ENCODE measurements at places on chromosomes 1 and 21.
A peak's percentile ranks its signal among the peaks of the same experiment; 100 is the strongest.

- no peak for DNase-seq
These were observed 16.0 kb downstream of the MIIP start for GRCh38 chr1:12035312-12035711.

- no peak for DNase-seq
These were observed 7.7 kb downstream of the LPGAT1 start for GRCh38 chr1:211822677-211823407.

DNA sequence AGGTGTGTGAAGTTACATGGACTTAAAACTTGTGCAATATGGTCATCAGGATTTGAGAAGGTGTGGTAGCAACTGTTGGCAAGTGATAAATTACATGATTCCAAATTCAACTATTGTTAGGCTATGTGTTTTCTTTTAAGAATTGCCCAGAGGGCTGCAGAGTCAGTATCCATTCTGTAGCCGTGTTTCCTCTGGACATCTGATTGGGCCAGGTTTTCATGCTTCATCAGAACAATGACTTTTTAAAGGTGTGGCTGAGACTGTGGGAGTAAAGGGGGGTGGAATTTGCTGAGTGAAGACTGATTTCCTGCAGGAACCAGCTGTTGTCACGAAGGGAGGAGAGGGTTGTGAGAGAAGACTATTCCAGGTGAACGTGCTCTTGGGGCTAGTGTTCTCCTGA is 1.7 kb upstream of the HRNR start:
- DNase-seq, result no peak

DNA sequence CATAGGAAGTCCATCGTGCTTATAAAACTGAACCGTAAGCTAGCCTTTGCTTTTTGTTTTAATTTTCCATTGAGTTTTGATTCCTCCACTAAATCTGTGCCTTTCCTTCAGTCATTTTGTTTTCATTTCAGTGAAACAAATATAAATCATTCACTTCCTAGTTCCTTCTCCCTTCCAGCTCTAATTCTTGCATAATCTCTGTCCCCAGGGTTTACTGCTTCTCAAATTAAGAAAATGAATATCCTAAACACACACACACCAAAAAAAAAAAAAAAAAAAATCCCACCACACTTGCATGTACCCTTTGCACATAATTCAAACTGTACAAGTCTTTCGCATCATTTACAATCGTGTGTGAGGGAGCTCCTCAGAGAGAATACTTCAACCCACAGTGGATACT is 6.8 kb downstream of the KCNH1 start:
- no peak for DNase-seq

DNA sequence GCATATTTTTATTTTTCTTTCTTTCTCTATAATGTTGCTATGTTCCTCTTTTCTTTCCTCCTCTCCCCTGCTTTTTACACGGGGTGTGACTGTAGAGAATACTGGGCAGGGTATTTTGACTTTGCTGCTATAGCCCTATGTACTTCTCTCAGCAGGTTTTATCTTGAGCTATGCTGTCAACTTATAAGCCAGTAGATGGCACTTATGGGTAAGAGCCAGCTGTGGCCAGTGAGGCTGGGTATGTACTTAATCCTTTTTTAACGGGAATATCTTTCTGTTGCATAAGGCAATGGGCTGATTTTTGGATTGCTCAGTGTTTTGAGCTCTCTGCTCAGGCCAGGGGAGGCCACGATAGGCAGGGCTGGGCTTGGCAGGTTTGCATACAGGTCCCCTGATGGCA is 99.0 kb downstream of the KCNK2 start:
- no peak for DNase-seq

DNA sequence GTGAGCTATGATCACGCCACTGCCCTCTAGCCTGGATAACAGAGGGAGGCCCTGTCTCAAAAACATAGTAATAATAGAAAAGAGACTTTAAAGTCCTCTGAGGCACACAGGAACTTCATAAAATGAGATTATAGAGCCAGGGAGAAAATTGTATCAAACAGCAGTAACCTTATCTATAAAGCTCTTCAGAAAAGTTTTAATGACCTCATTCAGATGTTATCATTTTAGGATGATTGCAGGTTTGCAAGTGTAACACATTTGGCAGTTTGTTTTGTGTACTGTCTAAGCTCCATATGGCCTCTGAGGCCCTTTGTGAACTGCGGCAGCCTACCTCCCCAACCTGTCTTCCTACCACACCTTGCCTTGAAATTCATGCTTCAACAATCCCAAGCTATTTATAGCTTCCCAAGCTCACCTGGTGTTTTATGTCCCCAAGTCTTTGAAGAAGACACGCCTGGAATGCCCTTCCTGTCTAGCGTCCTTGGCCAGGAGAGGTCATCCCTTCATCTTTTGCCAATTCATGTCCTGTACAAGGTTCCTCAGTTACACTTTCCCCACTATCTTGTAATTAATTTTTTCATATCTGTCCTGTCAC is 8.5 kb upstream of the AKNAD1 start:
- DNase-seq, result no peak

DNA sequence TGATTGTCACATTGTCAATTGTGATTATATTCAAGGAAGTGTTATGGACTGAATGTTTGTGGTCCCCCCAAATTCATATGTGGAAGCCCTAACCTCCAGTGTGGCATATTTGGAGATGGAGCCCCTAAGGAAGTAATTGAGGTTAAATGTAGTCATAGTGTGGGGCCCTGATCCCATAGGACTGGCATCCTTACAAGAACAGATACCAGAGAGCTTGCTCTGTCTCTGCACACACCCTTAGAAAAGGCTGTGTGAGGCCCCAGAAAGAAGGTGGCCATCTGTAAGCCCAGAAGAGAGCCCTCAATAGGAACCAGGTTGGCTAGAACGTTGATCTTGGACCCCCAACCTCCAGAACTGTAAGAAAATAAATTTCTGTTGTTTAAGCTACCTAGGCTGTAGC is 28.1 kb downstream of the VANGL1 start:
- no peak for DNase-seq

DNA sequence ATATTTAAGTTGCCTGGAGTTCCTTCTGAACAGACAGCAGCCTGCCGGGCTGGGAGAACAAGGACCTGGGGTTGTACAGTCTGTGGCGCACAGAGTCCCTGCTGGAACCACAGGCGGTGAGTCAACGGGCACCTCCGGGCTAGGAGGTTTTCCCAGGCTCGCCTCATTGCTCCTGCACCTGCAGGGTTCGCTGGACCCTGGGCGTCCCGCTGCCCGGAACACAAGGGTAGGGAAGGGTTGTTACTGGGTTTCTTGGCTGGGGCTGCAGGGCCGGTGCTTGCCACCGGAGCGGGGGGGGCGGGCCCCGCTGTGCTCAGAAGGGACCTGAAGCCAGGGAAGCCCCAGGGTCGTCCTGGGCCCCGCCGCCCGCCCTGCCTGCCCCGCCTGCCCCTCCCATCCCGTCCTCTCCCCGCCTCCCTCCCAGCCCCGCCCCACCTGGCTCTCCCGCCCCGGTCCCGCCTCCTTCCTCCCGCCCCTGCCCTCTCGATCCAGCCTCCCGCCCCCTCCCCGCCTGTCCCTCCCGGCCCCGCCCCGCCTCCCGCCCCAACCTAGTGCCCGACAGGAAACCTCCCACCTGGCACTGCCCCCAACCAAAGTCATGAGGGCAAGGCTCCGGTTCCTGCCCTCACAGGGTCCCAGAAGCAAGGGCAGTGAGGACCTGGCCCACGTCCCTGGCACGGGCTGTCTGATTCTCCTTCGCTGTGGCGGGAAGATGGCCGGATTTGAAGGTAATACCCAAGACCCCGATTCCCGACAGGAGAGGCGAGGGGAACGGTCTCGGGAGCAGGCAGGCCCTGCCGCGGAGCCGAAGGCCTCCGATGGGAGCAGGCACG is 6.8 kb downstream of the JMJD4 start:
- DNase-seq, result peak; percentile 76

GRCh38 chr1:92458146-92458545 is 28.6 kb downstream of the GFI1 start:
- DNase-seq, result no peak

GRCh38 chr1:11100149-11100493 is 452 bp upstream of the EXOSC10 start:
- DNase-seq, result no peak

GRCh38 chr21:37982496-37983318 is 66.5 kb upstream of the KCNJ6 start:
- DNase-seq, result no peak

GRCh38 chr1:199646761-199647160 is 380.7 kb upstream of the NR5A2 start:
- no peak for DNase-seq

- DNase-seq, result peak; percentile 6
These were observed 32.8 kb upstream of the DNASE2B start for GRCh38 chr1:84365225-84366221.

GRCh38 chr1:19547814-19548213 is 62.5 kb upstream of the CAPZB start:
- DNase-seq, result no peak

DNA sequence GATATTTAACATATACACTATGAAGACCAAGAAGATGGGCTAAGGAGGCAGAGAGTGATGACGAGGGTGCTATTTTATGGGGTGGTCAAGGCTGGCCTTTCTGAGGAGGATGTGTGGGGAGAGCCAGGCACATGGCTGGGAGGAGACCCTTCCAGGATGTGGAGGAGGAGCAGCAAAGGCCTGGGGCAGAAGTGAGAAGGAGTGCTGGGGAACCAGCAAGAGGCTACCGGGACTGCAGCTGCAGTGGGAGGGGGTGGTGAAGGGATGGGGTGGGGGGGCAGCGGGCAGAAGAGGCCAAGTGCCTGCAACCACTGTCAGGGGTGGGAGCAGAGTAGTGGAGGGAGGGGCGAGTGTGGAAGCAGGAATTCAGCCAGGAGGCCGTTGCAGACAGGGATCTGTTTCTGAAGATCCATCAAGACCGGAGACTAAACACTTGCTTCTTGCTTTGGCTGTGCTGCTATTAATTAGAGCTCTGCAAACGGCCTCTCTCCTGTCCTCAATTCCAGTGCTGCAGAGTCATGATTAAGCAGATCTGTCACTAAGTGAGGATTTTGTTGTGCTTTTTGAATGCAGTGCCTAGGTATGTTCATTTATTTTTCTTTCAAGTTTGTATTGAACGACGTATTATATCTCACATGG is 89.9 kb downstream of the IER5 start:
- DNase-seq, result no peak

- no peak for DNase-seq
These were observed 19.8 kb downstream of the ASPM start for GRCh38 chr1:197126691-197127090.
